ENCODE measurements at places on chromosomes 16 and 17.

DNA sequence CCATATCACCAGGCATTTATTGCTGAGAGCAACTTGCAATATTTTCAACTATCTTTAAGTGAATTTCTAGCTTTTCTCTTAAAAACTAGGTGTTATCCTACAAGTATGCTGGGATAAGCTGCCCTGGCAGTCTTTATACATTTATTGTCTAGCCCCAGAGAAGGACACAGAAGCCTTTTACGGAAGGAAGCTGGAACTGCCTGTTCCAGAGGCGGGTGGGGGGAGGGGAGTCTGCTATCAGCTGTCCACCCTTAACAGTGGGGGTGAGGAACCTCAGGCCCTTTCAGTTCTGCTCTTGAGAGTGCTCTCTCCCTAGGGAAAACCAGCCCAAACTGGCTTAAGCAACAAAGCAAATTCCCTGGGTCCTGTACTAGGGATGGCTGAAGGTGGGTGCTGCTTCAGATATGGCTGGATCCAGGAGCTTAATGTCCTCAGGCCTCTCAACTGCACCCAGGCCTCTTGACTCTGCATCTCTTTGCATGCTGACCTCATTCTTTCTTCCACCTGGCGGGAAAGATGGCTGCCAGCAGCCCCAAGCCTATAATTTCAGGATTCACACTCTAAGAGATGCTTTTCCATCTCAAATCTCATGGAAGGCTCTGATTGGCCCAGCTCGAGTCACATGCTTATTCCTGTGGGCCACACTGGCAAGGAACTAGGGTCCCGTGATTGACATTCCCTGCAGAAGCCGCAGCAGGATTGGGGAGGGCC is 16.6 kb downstream of the NAGPA start:
- DNase-seq, result no peak

GRCh38 chr16:86575754-86576557 is 2.4 kb upstream of the FOXL1 start:
- no peak for DNase-seq

DNA sequence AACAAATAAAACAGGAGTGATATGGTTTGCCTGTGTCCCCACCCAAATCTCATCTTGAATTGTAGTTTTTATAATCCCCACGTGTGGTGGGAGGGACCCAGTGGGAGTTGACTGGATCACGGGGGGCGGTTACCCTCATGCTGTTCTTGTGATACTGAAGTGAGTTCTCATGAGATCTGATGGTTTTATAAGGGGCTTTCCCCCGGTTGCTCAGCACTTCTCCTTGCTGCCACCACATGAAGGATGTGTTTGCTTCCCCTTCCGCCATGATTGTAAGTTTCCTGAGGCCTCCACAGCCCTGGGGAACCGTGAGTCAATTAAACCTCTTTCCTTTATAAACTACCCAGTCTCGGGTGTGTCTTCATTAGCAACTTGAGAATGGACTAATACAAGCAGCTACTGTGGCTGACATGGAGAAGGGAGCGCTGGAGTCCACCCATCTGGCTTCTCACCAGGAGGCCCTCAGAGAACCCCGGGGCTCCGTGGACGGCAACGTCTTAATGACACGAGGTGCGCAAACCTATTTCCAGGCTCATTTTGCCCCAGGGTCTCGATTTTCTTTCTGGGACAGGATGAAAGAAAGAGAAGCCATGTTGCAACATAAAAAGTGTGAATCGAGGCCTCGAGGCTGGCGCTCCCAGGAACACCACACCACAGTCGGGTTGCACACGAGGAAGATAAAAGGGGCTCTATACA is 129.5 kb downstream of the DYNLRB2 start:
- DNase-seq, result no peak

DNA sequence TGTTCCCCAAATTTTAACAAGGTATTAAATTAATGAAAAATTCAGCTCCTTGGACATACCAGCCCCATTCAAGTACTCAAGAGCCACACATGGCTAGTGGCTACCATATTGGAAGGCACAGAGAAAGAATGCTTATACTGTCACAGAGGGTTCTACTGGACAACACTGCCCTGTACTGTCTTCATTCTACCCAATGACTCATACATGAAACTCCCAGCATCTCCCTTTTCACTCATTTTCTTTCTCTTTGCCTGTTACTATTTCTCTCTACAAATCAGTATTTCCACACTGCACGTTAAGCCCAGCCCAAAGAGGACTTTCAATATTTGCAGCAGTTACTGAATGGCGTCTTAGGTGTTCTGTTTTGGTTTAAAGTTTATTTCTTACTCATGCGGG is 72.1 kb upstream of the RCVRN start:
- no peak for DNase-seq

GRCh38 chr16:50123417-50123816 is 29.7 kb upstream of the TENT4B start:
- DNase-seq, result no peak

- no peak for DNase-seq
Measured at GRCh38 chr16:31083081-31083480, 5.7 kb downstream of the PRSS53 start.

DNA sequence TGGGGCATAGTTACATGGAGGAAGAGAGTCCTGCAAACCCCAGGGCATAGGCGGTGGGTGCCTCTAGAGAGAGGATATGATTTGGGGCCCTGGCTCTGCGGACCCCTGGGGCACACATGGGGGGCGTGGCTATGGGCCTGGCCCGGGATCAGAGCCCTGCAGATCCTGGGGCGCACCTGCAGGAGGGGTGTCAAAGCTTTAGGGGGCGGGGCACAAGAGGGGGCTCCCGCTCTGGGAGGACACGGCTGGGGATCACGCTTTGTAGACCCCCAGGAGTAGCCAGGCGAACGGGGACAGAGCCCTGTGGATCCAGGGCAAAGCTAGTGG is 497 bp downstream of the BCL7C start:
- no peak for DNase-seq

DNA sequence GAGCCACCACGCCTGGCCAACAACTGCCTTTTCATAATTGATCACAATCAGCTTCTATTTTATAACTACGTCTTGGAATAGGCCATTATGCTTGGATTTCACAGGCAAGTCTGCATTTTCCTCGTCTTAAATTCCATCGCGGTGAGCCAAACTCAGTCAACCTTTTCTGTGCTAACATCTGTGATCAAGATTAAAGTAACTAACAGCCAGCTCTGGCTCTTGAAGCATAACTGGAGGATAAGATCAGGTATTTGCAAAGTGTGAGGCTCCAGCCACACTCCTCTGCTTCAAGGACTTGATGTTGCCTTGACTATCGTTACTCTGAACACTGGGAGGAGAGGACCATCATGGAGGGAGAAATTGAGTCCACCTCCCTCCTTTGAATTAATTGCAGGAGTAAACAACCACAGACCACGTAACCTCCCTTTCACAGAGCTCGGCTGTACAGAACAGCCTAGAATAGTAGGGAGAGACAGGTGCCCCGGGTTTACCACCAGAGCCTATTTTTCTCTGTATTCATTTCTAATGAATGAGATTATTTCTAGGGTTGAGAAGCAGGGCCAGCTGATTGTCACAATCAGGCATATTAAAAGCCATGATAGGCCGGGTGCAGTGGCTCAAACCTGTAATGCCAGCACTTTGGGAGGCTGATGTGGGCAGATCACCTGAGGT is 143.0 kb downstream of the XYLT1 start:
- DNase-seq, result peak; percentile 85

All from trophoblast cell (in vitro differentiated cells and primary cell).